ENCODE measurements at places on chromosomes 1 and 21.

DNA sequence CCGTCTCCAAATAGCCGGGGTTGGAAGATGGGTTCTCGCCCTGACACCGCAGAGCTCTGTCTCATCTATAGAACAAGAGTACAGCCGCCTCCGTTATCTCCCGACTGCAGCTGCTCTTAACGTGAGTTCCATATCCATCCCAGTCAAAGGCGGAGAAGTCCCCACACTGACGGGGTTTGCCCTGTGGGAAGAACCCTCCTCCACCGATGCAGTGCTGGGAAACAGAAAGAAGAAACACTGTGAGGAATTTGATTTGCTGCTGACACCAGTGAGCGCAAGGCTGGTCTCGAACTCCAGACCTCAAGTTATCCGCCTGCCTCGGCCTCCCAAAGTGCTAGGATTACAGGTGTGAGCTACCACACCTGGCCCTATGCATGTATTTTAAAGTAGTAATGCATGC is 9.5 kb downstream of the ITLN2 start:
- no peak for DNase-seq

GRCh38 chr1:19532519-19532918 is 47.2 kb upstream of the CAPZB start:
- DNase-seq, result peak; percentile 81

DNA sequence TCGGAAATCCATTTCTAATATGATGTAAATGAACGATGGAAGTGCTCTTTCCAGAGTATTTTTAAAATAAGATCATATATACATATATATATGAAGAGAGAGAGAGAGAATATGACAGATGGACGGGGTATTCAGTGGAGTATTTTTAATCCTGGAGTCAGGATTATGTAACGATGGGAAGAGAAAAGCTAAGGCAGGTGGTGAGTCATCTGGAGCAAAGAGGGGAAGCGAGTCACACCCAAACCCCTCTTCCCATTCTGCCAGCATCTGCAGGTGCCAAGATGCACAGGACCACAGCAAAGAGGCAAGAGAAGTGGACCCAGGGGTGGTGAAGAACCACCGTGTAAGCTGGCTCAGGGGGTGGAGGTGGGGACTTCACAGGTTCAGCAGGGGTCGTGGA is 102.7 kb upstream of the GRIK3 start:
- no peak for DNase-seq

DNA sequence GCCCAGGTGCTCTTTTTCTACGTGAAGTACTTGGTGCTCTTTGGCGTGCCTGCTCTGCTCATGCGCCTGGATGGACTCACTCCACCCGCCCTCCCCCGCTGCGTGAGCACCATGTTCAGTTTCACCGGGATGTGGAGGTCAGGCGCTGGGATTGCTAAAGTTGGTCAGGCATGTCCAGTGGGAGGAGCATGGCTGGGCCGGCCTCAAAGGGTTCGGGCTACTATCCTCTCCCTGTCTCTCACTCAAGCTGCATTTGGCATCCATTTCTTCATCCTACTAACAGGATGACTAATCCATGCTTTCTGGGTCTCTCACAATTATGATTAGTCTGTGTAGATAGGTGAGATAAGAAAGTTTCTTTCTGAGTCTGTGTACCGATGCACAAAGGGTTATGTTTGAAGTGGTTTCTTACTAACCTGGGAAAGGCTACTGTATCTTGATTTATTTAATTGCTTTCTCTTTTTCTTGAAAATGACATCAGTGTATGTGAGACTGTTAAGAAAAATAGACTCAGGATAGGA is 135.9 kb downstream of the HHAT start:
- DNase-seq, result no peak

DNA sequence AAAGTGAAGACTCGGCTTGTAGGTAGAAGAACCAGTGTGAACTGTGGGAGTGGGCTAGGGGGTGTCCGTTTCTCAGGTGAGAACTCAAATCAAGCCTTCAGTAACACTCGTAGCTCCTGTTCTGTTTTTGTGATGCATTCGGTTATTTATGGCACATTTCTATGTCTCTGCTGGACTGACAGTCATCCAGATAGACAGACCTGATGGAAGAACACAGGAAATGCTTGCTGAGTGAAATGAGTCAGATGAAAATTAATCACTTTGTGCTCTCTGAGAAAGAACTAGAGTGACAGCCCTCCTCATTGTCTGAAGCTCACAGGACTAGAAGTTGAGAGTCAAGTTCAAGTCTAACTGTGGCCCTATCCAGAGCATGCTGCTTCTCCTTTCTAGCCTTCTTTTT is 360.1 kb upstream of the PLXNA2 start:
- DNase-seq, result no peak

GRCh38 chr1:55117941-55118340 is 78.6 kb downstream of the PCSK9 start:
- DNase-seq, result no peak

DNA sequence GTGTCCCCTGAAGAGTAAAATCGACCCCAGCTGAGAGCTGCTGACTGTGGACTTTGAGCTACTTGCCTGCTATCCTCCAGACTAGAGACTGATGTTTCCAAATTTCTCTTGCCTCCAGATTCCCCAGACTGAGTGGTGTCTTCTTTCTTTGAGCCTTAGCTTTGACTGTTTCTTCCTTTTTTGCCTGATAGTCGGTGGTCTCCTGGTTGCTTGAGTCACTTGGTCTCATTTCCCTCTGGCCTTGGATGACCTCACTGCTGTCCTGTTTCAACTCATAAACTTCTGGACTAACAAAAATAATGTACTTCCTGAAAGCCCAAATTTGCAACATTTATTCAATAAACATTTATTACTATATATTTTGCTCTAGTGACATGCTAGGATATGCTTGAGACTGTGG is 52.9 kb upstream of the DIPK1A start:
- DNase-seq, result no peak

DNA sequence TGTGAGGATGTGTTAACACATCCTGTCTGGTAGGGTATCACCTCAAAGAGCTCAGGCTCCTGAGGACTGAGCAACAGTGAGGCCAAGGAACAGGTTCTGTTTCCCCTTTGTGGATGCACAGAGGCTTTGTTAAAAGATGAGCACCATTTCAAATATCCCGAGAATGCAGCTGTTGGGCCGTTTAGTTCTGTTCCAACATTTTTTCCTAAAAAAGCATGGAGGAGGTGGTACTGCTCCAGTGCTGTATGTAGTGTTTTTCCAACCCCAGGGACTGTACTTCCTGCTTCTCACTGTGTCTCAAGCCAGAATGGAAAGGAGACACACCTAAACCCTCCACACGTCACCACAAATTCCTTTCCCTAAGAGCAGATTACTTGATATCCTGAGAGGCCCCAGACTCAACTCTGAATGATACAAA is 53.8 kb upstream of the BCL10 start:
- no peak for DNase-seq

DNA sequence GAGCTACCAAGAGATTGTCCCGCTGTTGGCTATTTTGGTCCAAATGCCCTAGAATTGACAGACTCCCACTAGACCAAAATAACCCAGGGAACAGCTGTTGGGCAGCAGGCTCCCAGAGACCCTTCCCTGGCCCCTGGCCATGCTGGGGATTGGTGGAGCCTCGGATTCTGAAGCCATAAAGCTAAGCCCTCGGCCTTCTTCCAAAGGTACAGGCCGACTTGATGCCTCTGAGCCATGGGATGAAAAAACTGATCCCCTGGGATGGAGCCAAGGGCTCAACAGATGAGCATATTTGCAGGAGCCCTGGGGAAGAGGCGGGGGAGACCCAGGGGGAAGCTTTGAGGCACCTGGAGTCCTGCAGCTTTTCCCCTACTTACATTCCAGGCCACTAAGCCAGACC is 1.0 kb upstream of the LRRC38 start:
- no peak for DNase-seq

DNA sequence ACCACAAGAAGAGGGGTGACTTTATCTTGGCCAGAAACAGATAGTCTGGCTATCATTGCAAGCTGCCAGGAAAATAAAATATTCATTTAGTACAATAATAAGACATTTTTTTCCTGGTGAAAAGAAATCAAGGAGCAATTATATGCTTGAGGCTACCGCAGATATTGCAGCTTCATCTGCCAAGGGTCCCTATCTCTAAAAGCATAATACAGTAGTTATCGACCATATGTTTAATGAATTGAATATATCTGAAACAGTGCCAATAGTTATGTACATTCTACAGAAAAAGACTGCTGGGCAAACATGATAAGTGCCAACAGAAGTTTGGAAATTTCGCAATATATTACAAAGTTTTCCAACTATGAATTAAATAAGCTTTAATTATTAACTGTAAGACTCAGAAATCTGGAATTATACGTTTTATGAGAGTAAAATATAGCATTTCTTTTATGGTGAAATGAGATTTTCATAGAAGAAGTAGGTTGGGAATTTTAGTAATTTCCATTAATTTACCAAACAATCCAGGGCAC is 561.1 kb upstream of the ZP4 start:
- no peak for DNase-seq

GRCh38 chr1:66747501-66747900 is 4.8 kb upstream of the DYNLT5 start:
- no peak for DNase-seq

GRCh38 chr1:1567152-1567875 is 7.3 kb downstream of the SSU72 start:
- no peak for DNase-seq

- no peak for DNase-seq
Measured at GRCh38 chr1:168801032-168801745, 72.2 kb upstream of the DPT start.

- DNase-seq, result no peak
Measured at GRCh38 chr1:98364544-98364943, 297.0 kb upstream of the SNX7 start.

- no peak for DNase-seq
Measured at GRCh38 chr1:64519901-64520300, 50.0 kb downstream of the CACHD1 start.

DNA sequence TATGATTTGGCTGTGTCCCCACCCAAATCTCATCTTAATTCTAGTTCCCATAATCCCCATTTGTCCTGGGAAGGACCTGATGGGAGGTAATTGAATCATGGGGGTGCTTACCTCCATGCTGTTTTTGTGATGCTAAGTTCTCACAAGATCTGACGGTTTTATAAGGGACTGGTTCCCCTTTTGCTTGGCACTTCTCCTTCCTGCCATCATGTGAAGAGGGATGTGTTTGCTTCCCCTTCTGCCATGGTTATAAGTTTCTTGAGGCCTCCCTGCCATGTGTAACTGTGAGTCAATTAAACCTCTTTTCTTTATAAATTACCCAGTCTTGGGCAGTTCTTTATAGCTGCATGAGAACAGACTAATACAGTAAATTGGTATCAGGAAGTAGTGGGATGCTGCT is 114.1 kb downstream of the ZNF648 start:
- no peak for DNase-seq

DNA sequence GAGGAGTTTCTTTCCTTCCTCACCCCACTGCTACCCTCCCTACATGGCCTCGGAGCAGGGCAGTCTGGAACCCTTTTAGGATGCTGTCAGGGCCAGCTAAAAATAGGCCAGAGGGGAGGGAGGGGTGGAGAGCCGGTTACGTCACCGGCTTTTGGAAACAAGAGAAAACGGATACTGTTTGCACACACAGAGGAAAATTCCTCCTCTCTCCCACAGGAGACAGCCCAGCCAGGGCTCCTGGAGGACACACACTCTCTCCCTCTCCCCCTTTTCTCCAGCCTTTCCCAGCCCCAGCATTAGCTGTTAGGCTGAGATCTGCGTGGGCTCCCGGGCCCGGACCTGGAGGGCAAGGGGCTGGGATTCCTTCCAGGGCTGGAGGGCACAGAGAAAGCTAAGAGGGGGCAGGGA is 20.0 kb upstream of the ALDH4A1 start:
- DNase-seq, result peak; percentile 97

GRCh38 chr1:25537153-25537831 is 6.1 kb upstream of the LDLRAP1 start:
- no peak for DNase-seq

- no peak for DNase-seq
Measured at GRCh38 chr1:171739656-171740055, 2.2 kb downstream of the VAMP4 start.

DNA sequence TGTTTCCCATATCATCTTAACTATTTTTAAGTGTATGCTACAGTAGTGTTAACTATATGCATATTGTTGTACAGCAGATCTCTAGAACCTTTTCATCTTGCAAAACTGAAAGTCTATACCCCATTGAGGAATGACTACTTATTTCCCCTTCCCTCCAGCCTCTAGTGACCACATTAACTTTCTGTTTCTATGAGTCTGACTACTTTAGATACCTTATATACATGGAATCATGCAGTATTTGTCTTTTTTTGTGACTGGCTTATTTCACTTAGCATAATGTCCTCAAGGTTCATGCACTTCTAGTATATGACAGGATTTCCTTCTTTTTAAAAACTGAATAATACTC is 96.5 kb upstream of the BTG3 start:
- DNase-seq, result no peak

All from sigmoid colon (tissue), 7 donors.